ENCODE measurements at places on chromosomes 16 and 17.

DNA sequence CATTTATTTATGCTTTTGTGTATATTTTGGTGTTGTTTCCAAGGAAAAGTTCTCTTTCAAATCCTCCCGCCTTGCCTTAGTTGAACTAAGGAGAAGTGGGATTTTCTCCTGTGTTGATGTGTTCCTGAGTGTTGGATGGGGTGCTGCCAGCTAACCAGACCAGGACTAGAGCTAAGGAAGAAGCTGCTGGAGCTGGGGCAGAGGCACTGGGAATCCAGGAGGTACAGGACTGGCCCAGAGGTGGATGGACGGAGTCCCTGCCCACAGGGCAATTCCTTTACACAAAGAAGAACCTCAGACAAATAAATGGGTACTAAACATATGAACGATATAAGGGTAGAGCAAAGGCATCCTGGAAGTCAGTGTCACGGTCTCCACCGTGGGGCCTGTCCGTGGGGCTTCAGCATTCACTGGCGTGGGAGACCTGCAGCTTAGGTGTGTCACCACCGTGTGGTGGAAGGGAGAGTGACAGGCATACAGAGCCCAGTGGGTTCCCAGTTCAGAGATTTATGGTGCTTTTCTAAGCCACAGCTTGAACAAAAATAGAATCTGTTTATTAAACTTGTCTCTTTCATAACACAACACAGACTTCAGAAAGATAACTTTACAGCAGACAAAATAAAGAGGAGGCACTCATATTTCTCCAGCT is 270.7 kb downstream of the NTN1 start:
- no peak for DNase-seq

- DNase-seq: no peak
Measured at GRCh38 chr17:2146132-2146871, 91.4 kb downstream of the HIC1 start.

DNA sequence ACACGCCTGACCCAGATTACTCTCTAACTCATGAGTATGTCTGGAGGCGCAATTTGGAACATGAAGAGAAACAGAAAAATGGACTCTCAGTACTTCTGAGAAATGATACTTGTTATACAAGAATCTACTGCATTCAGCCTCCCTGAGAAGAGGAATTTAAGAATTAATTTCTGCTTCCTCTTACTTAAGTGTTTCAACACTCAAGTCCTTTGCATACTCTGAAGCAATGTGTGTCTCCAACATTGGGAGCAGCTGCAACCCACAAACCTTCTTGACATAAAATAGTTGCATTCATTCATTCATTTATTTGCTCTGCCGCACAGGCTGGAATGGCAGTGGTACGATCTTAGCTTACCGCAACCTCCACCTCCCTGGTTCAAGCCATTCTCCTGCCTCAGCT is 199.8 kb downstream of the NPIPA7 start:
- no peak for DNase-seq

DNA sequence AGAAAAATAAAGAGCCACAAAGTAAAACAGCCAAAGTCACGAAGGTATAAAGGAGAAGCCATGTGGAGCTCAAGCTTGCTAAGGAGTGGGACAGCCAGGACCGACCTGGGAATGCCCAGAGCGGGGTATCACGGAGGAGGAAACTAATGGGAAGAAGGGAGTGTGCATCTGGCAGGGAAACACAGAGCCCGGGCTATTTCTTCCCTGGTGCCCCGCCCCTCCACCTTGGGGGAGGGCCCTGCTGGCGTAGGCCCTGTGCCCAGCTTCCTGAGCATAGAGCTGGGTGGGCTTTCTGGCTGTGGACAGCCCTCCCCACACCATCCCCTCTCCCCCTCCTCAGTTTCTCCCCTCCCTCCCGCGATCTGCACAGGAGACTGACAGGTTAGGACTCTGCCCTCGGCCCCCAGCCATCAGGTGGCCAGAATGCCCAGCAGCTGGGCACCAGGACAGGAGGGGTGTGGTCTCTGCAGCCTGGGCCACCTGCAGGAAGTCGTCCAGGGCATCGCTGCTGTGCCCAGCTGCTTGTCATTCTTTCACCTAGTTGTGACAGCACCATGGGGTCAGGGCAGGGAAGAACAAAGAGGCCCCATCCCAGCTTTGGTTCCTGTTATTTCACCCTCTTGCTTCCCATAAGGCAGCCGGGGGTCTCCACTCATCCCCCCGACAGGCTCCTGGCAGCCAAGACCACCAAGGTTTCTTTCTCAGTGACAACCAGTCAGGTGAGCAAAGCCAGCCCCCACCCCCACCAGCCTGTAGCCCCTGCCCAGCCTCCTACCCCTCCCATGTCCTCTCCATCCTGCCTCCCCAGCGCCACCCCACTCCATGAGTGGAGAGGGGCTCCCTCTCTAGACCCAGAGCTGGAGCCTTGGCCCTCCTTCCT is 7.1 kb upstream of the DCAF7 start:
- no peak for DNase-seq

DNA sequence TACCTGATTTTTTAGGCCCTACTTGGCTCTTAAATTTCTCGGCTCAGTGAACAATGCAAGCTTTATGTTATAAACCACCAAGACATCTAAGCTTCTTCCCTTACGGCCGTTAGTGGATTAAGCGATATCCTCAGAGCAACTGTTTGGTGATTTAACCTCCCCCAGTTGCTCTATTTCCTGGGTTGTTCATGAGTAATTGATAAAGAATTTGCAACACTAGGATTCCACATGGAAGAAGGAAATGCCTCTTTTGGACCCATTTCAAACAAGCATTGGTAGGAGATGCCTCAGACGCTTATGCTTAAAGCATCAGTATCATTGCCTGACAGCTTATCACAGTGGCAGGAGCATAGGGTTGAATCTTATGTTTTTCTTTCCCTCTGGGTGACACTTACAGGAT is 65.3 kb downstream of the RBFOX1 start:
- peak; percentile 64 for DNase-seq

DNA sequence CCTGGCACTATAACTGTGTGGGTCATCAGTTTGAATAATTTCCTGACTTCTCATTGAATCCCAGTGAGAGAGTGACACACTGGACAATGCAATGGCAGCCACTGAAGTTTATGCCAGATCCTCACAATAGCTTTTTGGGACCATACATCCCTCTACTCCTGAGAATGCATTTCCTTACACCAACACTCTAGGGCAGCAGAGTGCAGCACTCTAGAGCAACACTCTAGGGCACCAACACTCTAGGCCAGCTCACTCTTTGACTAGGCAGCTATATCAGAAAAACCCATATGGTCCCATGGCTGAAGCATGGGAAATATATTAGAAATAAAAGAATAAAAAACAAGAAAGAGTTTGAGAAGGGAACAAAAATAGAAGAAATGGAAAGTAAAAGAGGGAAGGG is 309.2 kb downstream of the MAP2K6 start:
- DNase-seq: no peak

- DNase-seq: no peak
Measured at GRCh38 chr17:29063992-29064391, 21.1 kb downstream of the PIPOX start.

DNA sequence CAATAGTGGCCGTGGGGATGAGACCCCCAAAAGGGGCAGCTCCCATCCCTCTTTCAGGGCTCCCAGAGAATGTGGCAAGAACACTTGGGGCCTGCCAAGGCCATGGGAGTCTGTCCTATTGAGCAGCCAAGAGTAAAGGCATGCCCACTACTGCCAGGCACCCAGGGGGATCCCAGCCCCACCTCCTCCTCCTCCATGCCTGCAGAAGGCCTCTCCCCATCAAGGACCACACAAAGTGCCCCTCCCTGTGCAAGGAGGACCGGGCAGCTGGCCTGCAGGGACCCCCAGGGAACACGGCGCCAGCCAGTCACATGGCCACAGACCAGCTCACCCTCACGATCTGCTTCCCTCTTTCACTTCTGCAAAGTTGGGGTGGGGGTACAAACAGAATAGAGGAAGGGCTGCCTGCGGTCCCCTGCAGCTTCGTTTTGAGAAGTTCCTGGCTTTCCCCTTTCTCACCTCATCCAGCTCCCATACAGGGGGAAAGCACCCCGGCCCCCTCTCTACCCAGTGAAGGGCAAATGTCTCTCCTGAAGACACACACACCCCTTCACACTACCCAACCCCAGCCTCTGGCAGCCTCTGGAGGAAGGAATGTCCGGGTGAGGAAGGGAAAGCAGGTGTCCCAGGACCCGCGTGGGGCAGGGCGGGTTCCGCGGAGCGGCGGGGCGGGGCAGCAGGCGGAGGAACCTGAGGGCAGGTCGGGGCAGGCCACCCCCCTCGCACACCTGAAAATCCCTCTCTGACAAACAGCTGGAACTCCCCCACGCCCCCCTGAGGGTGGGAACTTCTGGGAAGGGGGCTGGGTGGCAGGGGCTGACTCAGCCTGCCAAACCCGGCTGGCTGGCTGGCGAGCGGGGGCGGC is 2.0 kb downstream of the PPP1R9B start:
- no peak for DNase-seq

DNA sequence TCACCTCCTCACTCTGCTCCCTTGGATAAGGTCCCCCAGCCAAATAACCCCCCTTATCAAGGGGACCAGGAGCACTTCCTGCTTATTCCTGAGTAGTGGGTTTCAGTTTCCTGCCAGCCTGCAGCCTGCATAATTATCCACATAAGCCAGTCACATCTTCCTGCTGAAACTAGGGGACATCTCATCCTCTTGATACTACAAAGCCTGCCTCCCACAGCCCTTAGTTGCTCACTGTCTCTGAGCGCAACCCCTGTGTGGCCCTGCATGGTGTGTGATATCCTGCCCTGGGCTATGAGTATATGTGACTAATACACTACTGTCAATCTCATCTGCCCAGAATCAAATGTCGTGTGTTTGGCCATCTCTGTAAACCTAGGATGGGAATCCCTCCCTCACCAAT is 8.0 kb upstream of the XYLT2 start:
- DNase-seq: no peak

DNA sequence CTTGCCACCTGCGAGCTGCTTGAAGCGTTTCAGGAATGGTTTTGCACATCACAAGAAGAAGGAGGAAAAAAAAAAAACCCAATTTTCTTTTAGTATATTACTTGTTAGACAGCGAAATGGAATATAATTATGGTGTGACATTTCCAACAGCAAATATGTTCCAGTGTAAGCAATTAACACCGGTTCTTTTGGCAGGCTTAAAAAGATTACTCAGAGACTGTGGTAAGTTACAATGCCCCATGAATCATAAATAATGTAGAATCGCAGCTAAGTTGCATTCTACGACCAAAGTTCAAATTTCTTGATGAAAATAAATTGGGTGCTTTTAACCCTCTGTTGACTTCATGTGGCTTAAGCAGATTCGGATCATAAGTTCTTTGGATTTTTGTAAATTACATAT is 245.2 kb downstream of the XYLT1 start:
- no peak for DNase-seq

DNA sequence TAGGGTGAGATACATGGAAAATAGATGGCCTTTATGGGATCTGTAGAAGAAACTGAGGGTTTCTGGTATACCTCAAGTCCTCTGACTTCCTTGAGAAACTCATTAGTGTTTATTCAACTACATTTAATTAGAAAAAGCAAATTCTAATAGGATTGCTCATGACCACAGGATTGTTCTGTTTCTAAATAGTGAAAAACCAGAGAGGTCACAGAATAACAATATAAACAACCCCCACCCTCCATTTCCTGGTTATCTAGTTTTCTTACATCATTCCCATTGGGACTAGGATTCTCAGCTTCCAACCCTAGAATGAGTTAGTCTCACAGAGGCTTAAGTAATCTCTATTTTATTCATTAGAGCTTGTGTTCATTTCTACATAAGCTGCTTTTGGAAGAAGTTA is 30.0 kb downstream of the SF3B3 start:
- peak; percentile 65 for DNase-seq

DNA sequence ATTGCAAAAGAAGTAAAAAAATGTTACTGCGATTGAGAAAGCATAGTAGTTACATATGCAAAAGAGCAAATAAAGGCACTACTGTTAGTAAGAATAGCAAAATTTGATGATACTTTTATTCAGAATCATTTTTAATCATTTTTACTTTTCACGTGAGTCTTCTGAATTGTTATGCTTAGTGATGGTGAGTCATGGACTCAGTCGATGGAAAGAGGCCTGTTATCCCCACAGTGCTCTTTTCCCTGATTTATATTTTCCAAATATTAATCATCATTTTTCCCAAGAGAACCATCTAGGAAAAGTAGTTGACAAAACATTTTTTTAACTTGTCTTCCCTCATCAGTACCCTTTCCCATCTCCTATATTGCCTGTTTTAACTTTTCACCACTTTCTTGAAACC is 181.1 kb downstream of the CHD9 start:
- no peak for DNase-seq

GRCh38 chr17:43760254-43760852 is 1.8 kb upstream of the SOST start:
- peak; percentile 58 for DNase-seq

- DNase-seq: no peak
Measured at GRCh38 chr17:50487213-50488096, 8.8 kb downstream of the RSAD1 start.

GRCh38 chr17:22171631-22172030 is 479.3 kb downstream of the KCNJ18 start:
- no peak for DNase-seq

DNA sequence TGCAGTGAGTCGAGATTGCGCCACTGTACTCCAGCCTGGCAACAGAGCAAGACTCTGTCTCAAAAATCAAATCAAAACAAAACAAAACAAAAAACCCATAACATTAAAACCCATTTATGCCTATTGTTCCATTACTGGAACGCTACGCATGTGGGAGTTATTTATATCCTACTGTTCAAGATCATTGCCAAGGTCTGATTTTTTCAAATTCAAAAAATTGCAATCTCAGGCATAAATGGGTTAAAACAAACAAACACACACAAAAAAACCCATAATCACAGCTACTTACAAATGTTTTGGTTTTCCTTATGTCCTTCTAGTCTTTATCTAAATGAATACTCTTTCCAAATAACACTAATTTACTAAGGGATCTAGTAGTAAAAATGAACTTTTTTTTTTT is 17.8 kb downstream of the GJC1 start:
- DNase-seq: no peak

- no peak for DNase-seq
Measured at GRCh38 chr17:40564195-40564882, 933 bp downstream of the CCR7 start.

DNA sequence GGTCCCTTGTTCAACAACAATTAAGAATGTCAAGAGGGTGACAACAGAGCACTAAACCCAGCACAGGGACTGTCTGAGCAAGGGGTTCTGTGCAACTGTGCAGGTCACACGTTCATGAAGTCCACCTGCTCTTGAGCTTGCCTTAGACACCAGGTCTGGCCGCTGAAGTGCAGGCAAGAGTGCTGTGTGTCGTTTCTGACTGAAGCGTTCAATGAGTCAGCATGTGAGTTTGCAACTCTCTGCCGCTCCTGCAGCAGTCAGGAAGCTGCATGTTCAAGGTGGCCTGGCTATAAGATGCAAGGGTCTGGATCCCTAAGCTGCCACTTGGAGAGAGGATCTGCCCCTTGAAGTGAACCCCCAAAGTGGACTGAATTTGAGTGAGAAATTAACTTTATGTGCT is 332.7 kb upstream of the HSBP1 start:
- DNase-seq: no peak
